ENCODE measurements at places on chromosomes 3 and 15.

- DNase-seq = no peak
Measured at GRCh38 chr3:62201438-62202035, 171.8 kb downstream of the FEZF2 start.

- no peak for DNase-seq
Measured at GRCh38 chr3:154304116-154304786, 20.0 kb downstream of the DHX36 start.

DNA sequence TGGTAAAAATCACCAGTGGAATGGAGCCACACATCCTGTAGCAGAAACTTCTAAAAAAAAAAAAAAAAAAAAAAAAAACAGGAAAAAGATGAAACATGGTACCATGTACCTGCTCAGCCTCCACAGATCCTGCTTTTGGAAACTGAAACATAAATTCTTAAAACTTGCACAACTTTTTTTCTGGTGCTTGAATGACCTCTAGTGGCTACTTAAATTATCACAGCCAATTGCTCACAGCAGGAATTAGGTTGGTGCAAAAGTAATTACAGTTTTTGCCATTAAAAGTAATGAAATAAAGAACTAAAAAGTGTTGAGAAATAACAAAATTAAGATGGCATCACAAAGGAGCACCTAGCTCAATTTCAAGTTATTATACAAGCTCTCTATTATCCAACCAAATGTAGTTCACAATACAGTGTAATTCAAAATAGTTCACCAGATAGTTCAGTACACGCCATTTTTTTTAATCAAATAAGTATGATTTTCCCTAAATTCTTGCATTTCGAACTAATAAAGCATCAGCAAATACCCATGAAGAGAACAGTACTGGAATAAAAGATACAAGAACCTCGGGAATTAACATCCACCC, 80.6 kb downstream of the ULK4 start:
- no peak for DNase-seq

- no peak for DNase-seq
Measured at GRCh38 chr3:193928354-193929209, 207.4 kb upstream of the HES1 start.

- peak; percentile 56 for DNase-seq
Measured at GRCh38 chr3:140203510-140203909, 268.5 kb downstream of the CLSTN2 start.

DNA sequence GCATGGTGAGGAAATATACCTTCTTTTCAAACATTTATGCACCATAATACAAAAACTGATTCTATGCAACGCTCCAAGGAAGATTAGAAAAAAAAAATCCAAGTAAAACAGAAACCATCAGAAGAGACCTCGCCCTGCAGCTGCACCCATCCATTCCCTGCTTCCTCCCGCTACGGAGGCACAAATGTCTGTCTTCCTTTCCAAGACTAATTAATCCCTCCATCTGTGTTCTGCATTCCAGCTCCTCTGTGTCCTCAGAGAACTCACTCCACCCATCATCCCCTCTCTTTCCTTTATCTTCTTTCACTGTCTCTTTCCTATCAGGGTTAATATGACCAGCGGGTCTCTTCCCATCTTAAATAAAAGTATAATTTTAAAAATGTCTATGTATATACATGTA, 196.1 kb downstream of the ADAMTSL3 start:
- no peak for DNase-seq

GRCh38 chr15:35444557-35445204, 101.3 kb downstream of the DPH6 start:
- no peak for DNase-seq

DNA sequence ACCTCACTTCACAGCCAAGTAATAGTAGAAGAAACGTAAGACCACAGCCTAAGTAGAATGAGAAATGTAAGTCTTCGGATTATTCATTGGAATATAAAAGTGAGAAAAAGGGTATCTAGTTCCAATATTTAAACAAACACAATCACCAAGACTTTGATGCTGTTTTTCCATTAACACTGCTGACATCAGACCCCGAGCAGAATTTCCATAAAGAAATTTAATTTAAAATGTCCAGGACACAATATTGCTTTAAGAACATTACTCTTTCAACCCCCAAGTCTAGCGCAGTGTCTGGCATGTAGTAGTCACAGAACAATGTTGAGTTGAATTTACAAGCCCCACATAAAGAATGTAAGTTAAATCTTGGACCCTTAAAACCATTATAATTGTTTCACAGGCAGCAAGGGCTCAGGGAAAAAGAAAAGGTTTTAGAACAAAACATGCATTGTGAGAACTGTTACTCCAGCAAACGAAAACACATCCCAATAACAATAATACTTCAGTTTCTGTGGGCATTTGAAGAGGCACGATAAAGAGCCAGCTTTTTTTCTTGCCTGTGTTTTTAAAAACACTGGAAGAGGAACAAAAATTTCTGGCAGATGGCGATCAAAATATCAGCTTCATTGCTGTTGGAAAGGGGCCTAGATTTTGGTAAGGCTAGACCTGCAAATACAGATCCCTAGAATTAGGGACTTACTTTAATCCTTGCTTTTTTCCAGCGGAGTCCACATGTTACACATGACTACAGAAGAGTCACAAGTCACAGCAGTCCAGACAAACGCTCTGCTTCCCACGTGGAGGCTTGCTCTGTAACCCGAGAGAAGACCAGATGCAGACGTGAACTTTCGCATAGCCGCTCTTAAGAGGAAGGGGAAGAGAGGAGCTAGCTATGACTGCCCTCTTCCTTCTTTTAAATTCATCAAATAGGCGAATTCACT, 77.9 kb upstream of the IGSF10 start:
- no peak for DNase-seq

GRCh38 chr15:77021803-77022381, 27.0 kb downstream of the PSTPIP1 start:
- no peak for DNase-seq

DNA sequence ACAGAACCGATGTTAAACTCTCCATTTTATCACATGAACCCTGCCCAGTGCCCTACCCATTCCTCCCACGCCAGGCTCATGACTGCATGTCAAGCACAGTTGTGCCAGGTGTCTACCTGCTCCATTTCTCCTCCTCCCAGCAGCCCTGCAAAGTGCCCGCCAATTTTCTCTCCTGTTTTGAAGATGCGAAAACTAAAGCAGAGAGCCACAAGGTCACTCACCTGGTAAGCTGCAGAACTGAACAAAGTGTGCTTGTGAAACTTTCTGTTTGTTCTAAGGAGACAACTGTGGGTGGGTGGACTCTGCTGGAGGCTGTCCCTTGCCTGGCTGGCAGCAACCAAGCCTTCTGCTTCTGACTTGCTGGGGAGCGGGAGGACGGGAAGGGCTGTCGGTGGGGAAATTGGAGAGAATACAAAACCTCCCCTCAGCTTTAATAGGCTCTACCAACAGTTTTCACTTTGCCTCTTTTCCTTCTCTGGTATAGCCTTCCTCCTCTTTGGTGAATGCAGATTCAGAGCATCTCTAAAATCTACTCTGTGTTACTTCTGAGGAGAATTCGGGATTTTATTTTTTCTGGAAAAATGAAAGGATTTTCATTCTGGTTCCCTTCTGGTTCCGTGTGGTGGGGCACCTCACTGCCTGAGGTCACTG, 23.0 kb downstream of the LIMD1 start:
- no peak for DNase-seq

DNA sequence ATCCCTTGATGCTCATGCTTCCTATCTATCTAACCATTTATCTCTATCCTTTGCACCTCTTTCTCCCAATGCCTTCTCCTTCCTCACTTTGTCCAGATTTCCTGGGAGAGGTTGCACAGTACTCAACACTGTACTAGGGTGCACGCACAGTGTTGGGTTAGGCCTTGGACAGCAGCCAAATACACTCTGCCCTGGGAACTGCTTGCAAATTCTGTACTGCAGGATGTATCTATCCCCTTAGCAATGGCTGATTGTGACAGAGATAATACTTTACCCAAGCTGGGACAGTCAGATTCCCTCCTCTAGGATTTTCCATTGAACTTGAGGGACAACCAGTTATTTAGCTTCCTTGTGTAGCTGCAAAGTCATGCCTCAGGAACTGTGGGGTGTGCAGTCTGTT, 113.3 kb downstream of the IL20RB start:
- DNase-seq = no peak

- no peak for DNase-seq
Measured at GRCh38 chr15:30872341-30872748, 31.4 kb upstream of the FAN1 start.

DNA sequence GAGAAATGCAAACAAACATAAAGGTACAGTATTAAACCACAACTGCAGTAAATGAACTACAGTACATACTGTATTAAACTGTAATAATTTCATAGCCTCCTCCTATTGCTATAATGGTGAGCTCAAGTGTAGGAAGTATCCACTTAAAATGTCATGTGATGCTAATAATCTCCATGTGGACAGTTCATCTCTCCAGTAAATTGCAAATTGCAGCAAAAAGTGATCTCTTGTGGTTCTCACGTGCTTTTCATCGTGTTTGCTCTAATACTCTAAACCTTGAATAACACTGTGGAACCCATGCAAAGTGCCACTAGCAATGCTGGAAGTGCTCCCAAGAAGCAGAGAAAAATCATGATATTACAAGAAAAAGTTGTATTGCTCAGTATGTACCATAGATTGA, 9.2 kb upstream of the FNDC3B start:
- peak; percentile 80 for DNase-seq

DNA sequence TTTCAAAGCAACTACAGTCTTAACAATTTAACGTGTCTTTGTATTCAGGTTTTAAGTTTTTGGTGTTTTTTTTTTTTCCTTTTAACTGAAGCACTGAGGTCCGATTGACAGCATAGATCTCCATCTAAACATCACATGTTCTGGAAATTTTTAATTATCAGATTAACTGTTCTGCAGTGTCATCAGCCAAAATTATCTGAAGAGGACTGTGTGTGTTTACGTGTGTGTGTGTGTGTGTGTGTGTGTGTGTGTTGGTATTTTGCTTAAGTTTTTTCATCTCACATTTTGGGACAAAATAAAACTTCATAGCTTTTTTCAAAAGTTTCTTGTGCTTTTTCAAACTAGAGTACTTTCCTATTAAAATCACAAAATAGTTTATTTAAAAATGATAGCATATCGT, 1.8 kb downstream of the PIK3CA start:
- no peak for DNase-seq

- DNase-seq = no peak
Measured at GRCh38 chr15:64287953-64288352, 68.0 kb downstream of the CSNK1G1 start.

DNA sequence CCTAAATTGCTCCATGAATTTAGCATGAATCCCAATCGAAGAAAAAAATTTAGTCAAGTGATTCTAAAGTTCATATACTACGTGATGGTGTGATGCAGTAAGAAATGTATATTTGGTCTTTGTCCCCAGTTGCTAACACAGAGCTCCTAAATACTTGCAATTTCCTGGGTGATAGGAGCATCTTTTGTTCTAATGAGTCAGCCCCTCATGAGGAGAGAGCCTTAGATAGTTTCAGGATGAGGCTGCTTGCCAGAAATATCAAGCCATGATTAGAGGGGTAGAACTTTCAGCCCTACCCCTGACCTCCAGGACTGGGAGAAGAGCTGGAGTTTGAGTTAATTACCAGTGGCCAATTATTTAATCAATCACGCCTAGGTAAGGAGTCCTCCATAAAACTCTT, 170.2 kb downstream of the PDE8A start:
- no peak for DNase-seq

- no peak for DNase-seq
Measured at GRCh38 chr3:22713936-22714335, 489.2 kb upstream of the UBE2E2 start.

DNA sequence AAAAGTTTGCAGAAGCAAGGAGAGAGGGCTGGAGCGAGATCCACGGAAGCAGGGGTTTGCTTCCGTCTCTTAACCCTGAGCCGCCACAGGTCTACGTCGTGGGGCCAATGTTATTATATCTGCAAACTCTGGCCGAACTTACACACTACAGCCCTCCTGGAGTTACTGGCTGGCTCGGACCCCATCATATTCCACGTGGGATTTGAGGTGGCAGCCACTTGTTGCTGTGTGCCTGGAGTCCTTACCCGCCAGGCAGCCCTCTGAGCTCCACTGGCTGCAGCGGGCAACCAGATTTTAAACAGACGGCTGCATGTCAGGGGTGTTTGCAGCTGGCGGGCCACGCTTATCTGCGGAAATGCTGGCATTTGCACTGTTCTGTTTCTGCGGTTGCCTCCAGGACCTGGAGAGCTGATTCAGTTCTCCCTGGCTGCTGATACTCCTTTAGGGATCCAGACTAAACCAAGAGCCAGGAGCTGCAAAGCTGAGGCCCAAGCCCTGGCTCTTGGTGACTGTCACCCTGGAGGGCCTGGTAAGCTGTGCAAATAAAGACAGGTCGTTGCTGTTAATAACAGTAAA, 34.7 kb downstream of the TM2D3 start:
- DNase-seq = no peak

DNA sequence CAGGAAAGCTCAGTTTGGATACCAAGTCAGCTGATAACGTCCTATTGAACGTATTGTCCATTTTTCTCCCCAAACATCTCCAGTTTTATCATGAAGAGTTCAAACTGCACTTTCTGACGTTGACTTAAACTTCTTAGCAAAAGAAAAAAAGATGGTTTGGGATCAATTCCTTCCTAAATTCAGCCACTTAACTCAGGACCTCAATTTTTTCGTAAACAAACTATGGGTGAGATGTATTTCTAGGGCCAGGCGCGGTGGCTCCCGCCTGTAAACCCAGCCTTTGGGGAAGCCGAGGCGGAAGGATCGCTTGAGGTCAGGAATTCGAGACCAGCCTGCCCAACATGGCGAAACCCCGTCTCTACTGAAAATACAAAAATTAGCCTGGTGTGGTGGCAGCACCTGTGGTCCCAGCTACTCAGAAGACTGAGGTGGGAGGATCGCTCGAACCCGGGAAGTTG, 464 bp upstream of the MRPS25 start:
- no peak for DNase-seq

DNA sequence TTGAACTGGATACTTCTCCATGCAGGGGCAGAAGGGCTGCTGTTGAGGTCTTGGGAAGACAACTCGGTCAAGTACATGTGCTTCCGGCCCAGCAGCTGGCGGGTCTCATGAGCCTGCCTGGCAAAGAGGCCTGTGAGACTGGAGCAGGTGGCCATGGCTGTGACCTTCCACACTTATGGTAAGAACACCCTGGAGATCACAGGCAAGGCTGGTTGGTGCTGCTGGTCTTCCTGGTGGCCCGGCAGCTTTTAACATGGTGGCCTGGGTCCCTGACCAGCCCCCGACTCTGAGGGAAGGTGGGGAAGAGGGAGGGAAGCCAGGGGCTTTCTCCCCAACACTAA, 15.4 kb downstream of the CHRD start:
- DNase-seq = no peak

GRCh38 chr3:177610262-177610661, 413.0 kb upstream of the TBL1XR1 start:
- DNase-seq = no peak

DNA sequence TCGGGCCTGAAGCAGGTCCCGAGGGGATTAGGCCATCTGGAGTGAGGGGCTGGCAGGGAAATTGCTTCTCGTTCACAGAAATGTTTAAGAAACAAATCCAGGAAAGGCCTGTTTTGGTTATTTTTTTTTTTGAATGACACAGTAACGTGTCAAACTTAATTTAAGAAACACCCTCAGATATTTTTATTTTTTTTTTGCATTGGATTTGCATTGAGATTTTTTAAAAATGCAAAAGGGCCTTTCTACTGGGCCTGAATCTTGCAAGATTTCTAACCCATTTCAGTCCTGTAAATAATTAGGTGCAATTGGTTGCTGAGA, 25.0 kb upstream of the KLF13 start:
- DNase-seq = no peak

- DNase-seq = no peak
Measured at GRCh38 chr3:14565868-14566588, 25.9 kb upstream of the GRIP2 start.

GRCh38 chr3:33001889-33002288, 50.4 kb downstream of the CCR4 start:
- no peak for DNase-seq

- no peak for DNase-seq
Measured at GRCh38 chr15:97899981-97900380, 60.5 kb upstream of the ARRDC4 start.

Measured in DMS79 (cell line).